Colonic mucosa (tissue), 4 donors: ENCODE measurements at places on chromosomes 12 and 14. TPM values are rescaled to one million over a fixed set of nuclear protein-coding genes. Genes with fewer than 3 reads are reported as not detected.

PTPRB gene
- total RNA-seq, result 27.7 TPM

SMCO2 gene
- total RNA-seq, result not detected

PLXNC1 gene
- 8.4 TPM for total RNA-seq

GRCh38 chr12:121062391-121063045 is 23.5 kb upstream of the OASL start:
- DNase-seq, result peak; percentile 9
- H3K27ac ChIP-seq, result no peak overlapping the region
- no peak overlapping the region for H3K4me3 ChIP-seq
- no peaks in the 10 kb centered on the region for H3K4me1 ChIP-seq
- H3K36me3 ChIP-seq, result no peaks in the 10 kb centered on the region

GRCh38 chr12:107035733-107036132 is 48.8 kb upstream of the MTERF2 start:
- H3K27ac ChIP-seq, result no peak overlapping the region
- no peaks in the 10 kb centered on the region for H3K27me3 ChIP-seq
- H3K4me1 ChIP-seq, result no peaks in the 10 kb centered on the region
- H3K4me3 ChIP-seq, result no peak overlapping the region
- no peaks in the 10 kb centered on the region for H3K36me3 ChIP-seq

- H3K4me1 ChIP-seq, result peaks cover 5% of the 10 kb centered on the region
- H3K27me3 ChIP-seq, result no peaks in the 10 kb centered on the region
- H3K4me3 ChIP-seq, result peak overlapping the region; percentile 95
- peak overlapping the region; percentile 81 for H3K27ac ChIP-seq
- H3K36me3 ChIP-seq, result no peaks in the 10 kb centered on the region
- no peak for DNase-seq
These were observed 622 bp downstream of the TECPR2 start for GRCh38 chr14:102363182-102363943.

GRCh38 chr14:61911574-61911973 is 149.4 kb downstream of the SNAPC1 start:
- H3K27me3 ChIP-seq, result no peaks in the 10 kb centered on the region
- H3K4me3 ChIP-seq, result no peak overlapping the region

GRCh38 chr14:84108746-84109457 is 1421.0 kb upstream of the FLRT2 start:
- H3K27me3 ChIP-seq, result no peaks in the 10 kb centered on the region
- DNase-seq, result no peak
- no peaks in the 10 kb centered on the region for H3K36me3 ChIP-seq
- no peaks in the 10 kb centered on the region for H3K4me1 ChIP-seq

DNA sequence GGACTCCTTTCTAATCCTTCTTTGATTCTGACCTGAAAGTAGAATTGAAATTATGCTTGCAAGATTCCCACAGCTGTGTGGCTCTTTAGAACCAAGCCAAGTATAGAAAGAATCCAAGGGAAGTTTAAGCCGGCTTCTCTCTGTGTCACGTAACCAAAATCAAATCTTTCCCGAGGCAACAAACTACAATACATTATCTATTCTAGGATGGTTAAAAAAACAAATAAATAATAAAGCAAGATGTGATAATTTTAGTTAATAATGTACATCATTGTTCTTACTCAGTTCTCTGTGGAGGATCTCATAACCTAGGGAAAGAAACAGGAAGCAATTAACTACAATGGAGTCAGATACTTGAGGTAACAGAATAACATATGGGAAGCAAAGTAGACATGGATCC is 78.1 kb upstream of the ST8SIA1 start:
- no peak overlapping the region for H3K27ac ChIP-seq
- DNase-seq, result no peak
- no peaks in the 10 kb centered on the region for H3K36me3 ChIP-seq
- H3K4me1 ChIP-seq, result no peaks in the 10 kb centered on the region
- H3K4me3 ChIP-seq, result no peak overlapping the region

- H3K4me1 ChIP-seq, result no peaks in the 10 kb centered on the region
- no peak overlapping the region for H3K27ac ChIP-seq
- no peak for DNase-seq
- no peaks in the 10 kb centered on the region for H3K27me3 ChIP-seq
- H3K4me3 ChIP-seq, result no peak overlapping the region
These were observed 13.2 kb upstream of the COL2A1 start for GRCh38 chr12:48017496-48017895.
